ENCODE measurements at places on chromosomes 13 and 19. TPM values are rescaled to one million over a fixed set of nuclear protein-coding genes. Genes with fewer than 3 reads are reported as not detected.
A peak's percentile ranks its signal among the peaks of the same experiment; 100 is the strongest.

Gene CFAP97D2
- not detected for total RNA-seq

DNA sequence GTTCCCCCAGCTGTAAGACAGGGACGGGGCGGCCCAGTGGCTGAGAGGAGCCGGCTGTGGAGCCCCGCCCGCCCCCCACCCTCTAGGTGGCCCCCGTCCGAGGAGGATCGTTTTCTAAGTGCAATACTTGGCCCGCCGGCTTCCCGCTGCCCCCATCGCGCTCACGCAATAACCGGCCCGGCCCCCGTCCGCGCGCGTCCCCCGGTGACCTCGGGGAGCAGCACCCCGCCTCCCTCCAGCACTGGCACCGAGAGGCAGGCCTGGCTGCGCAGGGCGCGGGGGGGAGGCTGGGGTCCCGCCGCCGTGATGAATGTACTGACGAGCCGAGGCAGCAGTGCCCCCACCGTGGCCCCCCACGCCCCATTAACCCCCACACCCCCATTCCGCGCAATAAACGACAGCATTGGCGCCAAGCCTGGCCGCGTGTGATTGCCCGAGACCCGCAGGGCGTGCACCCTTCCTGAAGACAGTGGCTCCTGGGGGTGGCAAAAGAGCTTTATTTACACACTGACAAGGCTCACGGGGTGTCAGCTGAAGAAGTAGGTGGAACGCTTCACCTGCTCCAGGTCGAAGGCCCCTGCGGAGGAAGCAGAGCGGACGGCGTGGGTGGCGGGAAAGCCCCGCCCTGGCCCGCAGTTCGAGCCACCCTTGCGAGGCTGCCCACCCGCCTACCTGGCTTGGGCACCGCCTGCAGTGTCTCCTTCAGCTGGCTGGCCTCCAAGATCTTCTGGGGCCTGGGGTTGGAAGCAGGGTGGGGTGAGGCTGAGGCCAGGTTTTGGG is 16.4 kb downstream of the POLRMT start:
- no peak overlapping the region for H3K4me3 ChIP-seq
- H3K27me3 ChIP-seq = no peaks in the 10 kb centered on the region
- no peaks in the 10 kb centered on the region for H3K36me3 ChIP-seq
- no peak overlapping the region for H3K27ac ChIP-seq
- no peaks in the 10 kb centered on the region for H3K4me1 ChIP-seq

DNA sequence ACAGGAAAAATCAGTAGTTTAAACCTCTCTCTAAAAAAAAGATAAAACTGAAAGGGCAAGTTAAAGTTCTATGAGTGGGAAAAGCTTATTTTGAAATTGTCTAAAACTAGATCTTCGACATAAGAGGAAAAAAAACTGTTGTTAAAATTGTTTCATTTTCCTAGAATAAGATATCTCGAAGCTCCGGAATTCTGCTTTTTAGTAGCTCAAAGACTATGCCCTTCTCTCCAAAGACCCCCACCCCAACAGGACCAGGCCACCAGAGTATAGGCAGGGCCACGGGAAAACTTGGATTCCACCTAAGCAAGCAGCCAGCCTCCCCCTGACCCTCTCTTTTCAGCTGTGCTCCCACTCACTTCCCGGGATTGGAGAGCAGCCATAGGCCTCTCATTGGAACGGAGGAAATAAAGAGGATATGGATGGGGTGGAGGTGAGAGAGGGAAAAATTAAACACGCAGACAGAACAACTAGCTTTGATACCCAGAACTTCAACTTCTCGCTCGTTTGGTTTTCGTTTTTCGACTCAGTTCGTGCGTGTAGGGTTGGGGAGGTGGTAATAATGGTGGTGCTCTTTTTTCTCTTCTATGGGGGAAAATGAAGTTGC is 3.0 kb downstream of the POU4F1 start:
- H3K27ac ChIP-seq = no peak overlapping the region
- no peak overlapping the region for H3K4me3 ChIP-seq
- H3K27me3 ChIP-seq = no peaks in the 10 kb centered on the region
- DNase-seq = no peak
- peaks cover 4% of the 10 kb centered on the region for H3K4me1 ChIP-seq

Gene GRAMD1A
- total RNA-seq = 132 TPM

Gene FAAP24
- 12.0 TPM for total RNA-seq

Gene APOC1
- total RNA-seq = 246 TPM

- peaks cover 2% of the 10 kb centered on the region for H3K27me3 ChIP-seq
- H3K4me1 ChIP-seq = no peaks in the 10 kb centered on the region
- no peak overlapping the region for H3K27ac ChIP-seq
- no peaks in the 10 kb centered on the region for H3K36me3 ChIP-seq
- DNase-seq = no peak
Observed at GRCh38 chr19:30681162-30682100, 309.2 kb downstream of the ZNF536 start.

DNA sequence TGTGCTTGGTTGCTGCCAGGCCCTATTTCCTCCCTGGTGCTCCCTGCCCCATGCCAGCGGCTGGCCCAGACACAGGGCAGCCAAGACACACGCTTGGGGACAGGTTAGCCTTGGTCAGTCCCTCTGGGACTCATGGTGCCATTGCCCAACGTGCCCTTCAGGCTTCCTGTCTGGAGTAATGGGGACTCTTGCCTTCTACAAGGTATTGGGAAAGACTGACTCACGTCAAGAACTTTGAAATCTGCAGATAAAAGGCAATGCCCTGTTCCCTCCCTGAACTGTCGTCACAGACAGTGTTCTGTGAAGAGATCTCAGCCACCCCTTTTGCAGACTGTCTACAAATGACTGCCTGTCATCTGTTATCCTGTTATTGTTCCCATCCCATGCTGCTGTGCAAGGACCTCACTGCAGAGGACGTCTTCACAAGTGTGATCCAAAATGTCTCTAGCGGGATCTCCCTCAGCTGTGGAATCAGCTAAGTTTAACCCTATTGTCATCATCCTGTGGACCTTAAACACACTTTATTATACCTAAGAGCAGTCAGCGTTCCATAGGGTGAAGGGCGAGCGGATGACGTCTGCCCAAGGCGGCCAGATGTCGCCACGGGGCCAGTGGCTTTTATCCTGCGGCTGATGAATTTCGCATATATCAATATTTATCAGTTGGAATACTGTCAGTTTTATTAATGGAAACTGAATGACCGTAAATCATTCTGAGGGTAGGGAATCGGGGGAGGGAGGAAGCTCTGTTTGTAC is 59.0 kb downstream of the GSX1 start:
- H3K4me3 ChIP-seq = no peak overlapping the region
- H3K4me1 ChIP-seq = peaks cover 39% of the 10 kb centered on the region
- no peaks in the 10 kb centered on the region for H3K27me3 ChIP-seq
- DNase-seq = peak; percentile 69

GRCh38 chr13:45333251-45333976 is 7.6 kb downstream of the TPT1 start:
- H3K4me1 ChIP-seq = peaks cover 52% of the 10 kb centered on the region
- H3K4me3 ChIP-seq = no peak overlapping the region
- DNase-seq = no peak
- peak overlapping the region; percentile 1 for H3K27ac ChIP-seq
- H3K27me3 ChIP-seq = no peaks in the 10 kb centered on the region
- H3K36me3 ChIP-seq = peaks cover 12% of the 10 kb centered on the region

DNA sequence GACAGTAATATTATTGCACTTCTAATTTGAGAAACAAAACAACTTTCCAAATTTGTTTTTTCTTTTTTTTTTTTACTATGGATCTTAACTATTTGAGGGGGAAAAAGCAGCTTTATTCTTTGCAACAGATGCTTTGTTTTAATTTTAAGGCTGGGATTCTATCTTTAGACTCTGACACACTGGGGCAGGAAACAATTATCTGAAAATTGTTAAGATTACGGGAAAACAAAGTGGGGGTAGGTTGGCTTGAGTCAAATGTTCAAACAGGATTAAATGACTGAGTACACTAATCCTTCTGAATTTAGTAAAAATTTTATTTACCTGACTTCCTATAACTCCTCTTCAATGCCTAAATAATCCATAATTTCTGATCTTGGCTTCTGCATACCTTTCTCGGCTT is 543.2 kb downstream of the SLITRK6 start:
- no peak overlapping the region for H3K27ac ChIP-seq
- H3K4me3 ChIP-seq = no peak overlapping the region
- no peaks in the 10 kb centered on the region for H3K27me3 ChIP-seq
- no peaks in the 10 kb centered on the region for H3K4me1 ChIP-seq

DNA sequence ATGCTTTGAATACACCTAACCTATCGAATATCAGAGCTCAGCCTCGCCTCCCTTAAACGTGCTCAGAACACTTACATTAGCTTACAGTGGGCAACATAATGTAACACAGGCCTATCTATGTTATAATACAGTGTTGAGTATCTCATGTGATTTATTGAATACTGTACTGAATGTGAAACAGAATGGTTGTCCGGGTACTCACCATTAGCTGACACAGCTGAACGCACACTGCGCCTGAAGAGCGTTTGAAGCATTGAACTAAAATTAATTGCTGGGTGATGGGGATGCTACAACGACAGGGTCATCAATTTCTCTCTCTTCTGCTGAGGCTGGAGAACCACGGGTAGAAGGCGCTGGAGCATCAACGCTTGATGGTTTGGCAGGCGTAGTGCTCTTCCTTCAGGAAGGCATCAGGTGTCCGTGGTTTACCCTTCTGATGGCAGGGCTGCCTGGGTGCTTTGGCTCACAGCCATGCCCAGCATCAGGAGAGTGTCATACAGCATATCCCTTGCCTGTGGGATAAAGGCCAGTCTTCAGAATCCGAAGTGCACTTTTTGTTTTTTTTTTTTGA is 46.9 kb upstream of the UBE2L5 start:
- no peak for DNase-seq
- H3K27me3 ChIP-seq = no peaks in the 10 kb centered on the region
- peaks cover 5% of the 10 kb centered on the region for H3K4me1 ChIP-seq
- no peak overlapping the region for H3K27ac ChIP-seq

- peak overlapping the region; percentile 73 for H3K4me3 ChIP-seq
- H3K36me3 ChIP-seq = peaks cover 1% of the 10 kb centered on the region
- peak overlapping the region; percentile 69 for H3K27ac ChIP-seq
- DNase-seq = no peak
- H3K27me3 ChIP-seq = no peaks in the 10 kb centered on the region
Observed at GRCh38 chr19:343941-344624, 513 bp downstream of the MIER2 start.

GRCh38 chr13:40626561-40626960 is 39.9 kb downstream of the FOXO1 start:
- no peaks in the 10 kb centered on the region for H3K27me3 ChIP-seq
- no peak overlapping the region for H3K4me3 ChIP-seq
- no peak overlapping the region for H3K27ac ChIP-seq
- H3K36me3 ChIP-seq = no peaks in the 10 kb centered on the region
- DNase-seq = no peak

Gene DAND5
- not detected for total RNA-seq

DNA sequence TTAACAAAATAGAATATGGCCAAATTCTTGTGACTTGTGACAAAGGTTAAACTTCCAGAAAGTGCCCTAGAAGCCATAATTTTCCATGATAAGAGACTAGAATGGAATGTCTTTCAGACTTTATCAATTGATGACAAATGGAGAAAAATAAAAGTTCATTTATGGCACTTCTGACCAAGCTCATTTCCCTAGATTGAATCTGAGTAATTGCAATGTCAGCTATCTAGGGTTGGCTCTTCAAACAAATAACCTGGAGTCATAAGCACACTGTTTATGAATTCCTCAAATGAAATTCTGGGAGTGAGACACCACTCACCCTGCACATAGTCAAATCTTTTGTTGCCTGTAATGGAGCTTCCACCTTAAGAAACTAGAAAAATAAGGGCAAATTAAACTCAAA is 11.4 kb downstream of the ARHGEF7 start:
- no peak overlapping the region for H3K4me3 ChIP-seq
- H3K27me3 ChIP-seq = no peaks in the 10 kb centered on the region
- no peak for DNase-seq
- H3K27ac ChIP-seq = no peak overlapping the region
- peaks cover 4% of the 10 kb centered on the region for H3K4me1 ChIP-seq

DNA sequence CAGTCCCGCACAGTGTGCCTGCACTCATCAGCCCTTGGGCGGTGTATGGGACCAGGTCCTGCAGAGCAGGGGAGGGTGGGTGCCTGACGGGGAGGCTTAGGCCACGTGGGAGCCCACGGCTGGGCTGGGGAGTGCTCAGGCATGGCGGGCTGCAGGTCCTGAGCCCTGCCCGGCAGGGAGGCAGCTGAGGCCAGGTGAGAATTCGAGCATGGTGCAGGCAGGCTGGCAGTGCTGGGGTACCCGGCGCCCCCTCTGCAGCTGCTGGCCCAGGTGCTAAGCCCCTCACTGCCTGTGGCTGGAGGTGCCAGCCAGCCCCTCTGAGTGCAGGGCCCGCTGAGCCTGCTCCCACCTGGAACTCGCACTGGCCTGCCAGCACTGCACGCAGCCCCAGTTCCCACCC is 630.9 kb upstream of the PCDH20 start:
- no peaks in the 10 kb centered on the region for H3K36me3 ChIP-seq
- no peaks in the 10 kb centered on the region for H3K4me1 ChIP-seq
- DNase-seq = no peak
- no peak overlapping the region for H3K4me3 ChIP-seq
- no peaks in the 10 kb centered on the region for H3K27me3 ChIP-seq

DNA sequence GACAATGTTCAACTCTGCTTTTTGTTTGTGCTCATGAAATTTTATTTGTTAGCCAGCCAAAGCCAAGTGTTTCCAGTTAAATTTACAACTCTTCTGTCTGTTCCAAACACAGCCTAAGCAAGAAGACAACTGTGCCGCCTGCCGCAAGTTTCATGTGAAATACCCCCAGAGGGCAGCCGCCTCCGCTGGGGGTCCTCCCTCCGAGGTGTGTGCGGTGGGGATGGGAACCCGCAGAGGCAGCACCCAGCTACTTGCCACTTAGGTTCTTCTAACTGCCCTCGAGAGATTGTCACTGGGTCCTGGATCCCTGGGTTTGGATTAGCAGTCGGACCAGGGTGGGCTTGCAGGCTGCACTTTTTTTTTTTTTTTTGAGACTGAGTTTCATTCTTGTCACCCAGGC is 28.5 kb downstream of the ATP11A start:
- no peak overlapping the region for H3K4me3 ChIP-seq
- H3K27me3 ChIP-seq = no peaks in the 10 kb centered on the region
- peak; percentile 17 for DNase-seq
- H3K27ac ChIP-seq = no peak overlapping the region
- peaks cover 74% of the 10 kb centered on the region for H3K4me1 ChIP-seq

Gene SELENOV
- total RNA-seq = 1.6 TPM

Gene LRRC8E
- total RNA-seq = 6.5 TPM

DNA sequence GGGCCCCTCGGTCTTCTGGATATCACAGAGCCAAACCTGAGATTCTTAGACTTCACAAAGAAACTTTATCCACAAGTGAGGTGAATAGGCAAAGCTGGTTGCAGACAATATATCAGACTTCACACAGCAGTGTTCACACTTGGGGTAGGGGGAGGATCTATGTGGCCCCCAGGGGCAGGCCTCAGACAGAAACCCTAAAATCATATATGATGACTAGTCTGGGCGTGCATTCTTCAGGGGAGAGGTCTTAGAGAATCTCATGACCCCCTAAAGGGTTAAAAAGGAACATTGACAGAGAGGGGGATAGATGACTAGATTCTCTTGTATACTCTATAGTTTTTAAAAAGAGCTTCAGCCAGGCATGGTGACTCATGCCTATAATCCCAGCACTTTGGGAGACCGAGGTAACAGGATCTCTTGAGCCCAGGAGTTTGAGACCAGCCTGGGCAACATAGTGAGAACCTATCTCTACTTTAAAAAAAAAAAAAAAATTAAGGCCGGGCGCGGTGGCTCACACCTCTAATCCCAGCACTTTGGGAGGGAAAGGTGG is 2.8 kb downstream of the TYROBP start:
- no peak overlapping the region for H3K27ac ChIP-seq
- 0 out of 2 replicates have a peak, but pooled peaks cover 7% of the 10 kb centered on the region for H3K4me1 ChIP-seq
- no peaks in the 10 kb centered on the region for H3K27me3 ChIP-seq

- no peak overlapping the region for H3K27ac ChIP-seq
- no peak for DNase-seq
- H3K4me3 ChIP-seq = no peak overlapping the region
- no peaks in the 10 kb centered on the region for H3K36me3 ChIP-seq
- H3K4me1 ChIP-seq = 0 out of 2 replicates have a peak, but pooled peaks cover 3% of the 10 kb centered on the region
Observed at GRCh38 chr19:18231775-18232174, 5.5 kb upstream of the PDE4C start.

Gene CYP2A7
- total RNA-seq = not detected
